Activated T-cell treated with anti-CD3 and anti-CD28 coated beads, Interleukin-2, amount 50 U/mL, for 1 hour (primary cell): ENCODE measurements at places on chromosomes 16 and 17.
A peak's percentile ranks its signal among the peaks of the same experiment; 100 is the strongest.

DNA sequence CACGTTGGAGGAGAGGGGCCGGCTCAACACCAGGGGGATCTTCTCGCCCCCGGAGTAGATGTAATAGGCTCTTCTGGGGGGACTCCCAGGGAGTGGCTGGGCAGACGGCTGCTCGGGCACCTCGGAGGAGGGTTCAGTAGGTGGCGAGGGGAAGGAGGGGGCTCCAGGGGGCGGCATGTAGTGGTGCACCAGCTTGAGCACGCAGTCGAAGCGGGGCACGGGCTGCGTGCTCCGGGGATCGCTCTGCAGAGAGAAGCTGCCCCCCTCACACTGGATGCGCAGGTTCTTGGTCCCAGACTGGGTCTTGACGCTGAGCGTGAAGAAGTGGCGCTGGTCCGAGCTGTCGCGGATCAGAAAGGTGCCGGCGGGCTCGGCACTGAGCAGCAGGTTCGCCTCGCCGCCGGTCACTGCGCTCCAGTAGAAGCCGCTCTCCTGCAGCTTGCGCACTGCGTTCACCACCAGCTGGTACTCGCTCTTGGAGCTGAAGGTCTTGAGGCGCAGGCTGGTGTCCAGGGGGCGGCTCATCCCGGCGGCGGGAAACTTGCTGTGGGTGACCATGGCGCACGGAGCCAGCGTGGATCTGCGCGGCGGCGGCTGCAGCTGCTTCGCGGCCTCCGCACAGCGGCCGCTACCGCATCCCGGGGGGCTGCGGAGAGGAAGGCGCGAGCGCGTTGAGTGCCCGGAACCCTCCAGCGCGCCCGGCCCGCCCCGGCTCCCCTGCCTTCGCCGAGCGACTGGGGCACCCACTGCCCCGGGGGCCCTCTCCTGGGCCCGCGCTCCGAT lies 1.1 kb downstream of the SOCS3 start:
- peak; percentile 55 for DNase-seq

DNA sequence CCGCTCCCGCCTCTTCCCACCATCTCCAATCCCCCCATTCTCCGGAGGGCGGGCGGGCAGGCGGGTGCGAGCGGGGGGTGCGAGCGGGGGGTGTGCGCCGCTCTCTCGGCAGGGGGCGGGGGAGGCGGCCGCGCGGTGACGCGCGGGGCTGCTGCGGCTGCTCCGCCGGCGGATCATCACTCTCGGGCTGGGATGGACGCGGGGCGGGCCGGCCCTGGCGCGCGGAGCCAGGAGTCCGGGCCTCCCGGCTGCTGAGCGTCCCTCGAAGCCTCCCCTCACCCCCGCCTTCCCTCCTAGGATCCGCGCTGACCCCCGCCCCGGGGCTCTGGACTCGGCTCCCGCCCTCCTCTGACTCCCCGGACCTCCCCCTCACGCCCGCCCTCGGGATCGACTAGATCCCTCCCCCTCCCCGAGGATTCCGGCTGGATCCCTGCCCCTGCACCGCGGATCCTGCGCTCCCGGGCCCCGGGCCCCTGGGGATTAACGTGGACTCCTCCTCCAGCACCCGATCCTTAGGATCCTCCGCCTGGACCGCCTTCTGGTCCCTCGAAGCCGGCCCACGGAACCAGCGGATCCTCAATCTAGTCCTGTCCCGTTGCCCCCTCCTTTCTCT lies 946 bp upstream of the TMEM256 start:
- no peak for DNase-seq

GRCh38 chr16:26561303-26561702 lies 505.4 kb upstream of the C16orf82 start:
- DNase-seq, result no peak

- no peak for DNase-seq
Measured at GRCh38 chr16:53773881-53774280, 69.9 kb downstream of the FTO start.

- no peak for DNase-seq
Measured at GRCh38 chr17:82843904-82844680, 4.3 kb upstream of the ZNF750 start.

GRCh38 chr17:46063241-46063640 lies 64.2 kb downstream of the STH start:
- no peak for DNase-seq

GRCh38 chr17:52678211-52678610 lies 519.7 kb upstream of the CA10 start:
- DNase-seq, result no peak

GRCh38 chr17:6506679-6507231 lies 49.6 kb downstream of the PITPNM3 start:
- no peak for DNase-seq

GRCh38 chr16:50160495-50161164 lies 7.5 kb downstream of the TENT4B start:
- no peak for DNase-seq

DNA sequence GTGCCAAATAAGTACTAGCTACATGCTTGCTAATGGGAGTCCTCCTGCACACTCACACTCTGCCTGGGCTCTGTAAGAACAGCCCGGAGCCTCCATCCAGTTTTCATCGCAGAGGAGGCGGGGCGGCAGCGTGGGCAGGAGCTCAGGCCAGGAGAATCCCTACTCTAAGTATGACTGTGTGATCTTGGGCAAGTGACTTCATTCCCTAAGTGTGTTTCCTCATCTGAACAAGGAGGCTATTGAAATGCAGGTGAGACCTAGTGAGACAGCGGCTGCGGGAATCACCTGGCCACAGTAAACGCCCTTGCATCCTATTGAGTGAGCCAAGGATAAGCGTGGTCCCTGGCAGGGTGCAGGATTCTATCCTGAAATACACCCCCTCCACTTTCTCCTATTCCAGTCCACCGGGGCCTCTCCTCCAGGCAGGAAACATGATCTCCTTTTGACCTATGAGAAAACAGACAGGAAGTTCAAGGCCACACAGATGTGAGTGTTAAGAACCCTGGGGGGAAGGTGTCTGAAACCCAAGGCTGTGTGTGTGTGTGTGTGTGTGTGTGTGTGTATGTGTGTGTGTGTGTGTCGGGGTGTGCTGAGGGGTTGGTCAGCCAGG lies 5.2 kb upstream of the RAI1 start:
- DNase-seq, result no peak

- DNase-seq, result no peak
Measured at GRCh38 chr16:52914428-52914827, 138.3 kb downstream of the CHD9NB start.

- DNase-seq, result no peak
Measured at GRCh38 chr17:15649861-15650421, 30.4 kb upstream of the FBXW10B start.
